NCI-H2029 treated with DMSO at 0.1 percent for 48 hours (cell line): ENCODE measurements at places on chromosomes 7 and 10.
A peak's percentile ranks its signal among the peaks of the same experiment; 100 is the strongest.

- peak; percentile 12 for DNase-seq
Measured at GRCh38 chr7:95686109-95686508, 86.2 kb upstream of the DYNC1I1 start.

- no peak for DNase-seq
Measured at GRCh38 chr10:113999531-113999930, 44.1 kb upstream of the ADRB1 start.

DNA sequence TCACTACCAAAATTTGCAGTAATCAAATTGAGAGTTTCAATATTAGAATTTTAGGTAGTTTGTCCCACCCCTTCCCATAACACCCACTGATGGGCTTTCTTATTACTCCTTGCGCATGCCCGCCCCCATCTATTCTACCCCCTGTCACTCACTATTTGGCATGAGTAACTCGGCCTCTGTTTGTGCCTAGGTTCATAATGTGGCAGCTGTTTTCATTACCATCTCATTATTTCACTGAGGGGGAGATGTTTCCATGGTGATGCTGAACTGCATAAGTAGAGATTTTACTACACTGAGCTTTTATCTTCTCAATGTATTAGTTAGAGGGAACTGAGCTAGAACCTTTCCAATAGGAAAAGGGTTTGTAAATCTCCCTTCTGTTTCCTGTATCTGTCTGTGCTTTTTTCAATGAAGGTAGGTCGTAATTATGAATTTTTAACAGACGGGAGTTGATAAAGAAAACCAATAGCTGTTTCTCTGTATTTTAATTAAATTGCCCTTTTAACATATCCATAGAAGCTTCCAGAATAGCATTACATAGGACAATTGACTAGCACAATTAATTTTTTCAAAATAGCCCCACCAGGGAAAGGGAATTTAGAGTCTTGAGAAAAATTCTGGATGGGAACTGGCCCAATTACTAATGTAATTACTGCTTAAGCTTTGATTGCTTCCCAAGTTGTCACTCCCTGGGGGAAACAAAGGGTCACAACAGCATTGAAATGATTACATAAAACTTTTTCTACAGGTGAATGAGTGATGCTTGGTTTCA is 33.4 kb downstream of the PRPS1L1 start:
- no peak for DNase-seq

DNA sequence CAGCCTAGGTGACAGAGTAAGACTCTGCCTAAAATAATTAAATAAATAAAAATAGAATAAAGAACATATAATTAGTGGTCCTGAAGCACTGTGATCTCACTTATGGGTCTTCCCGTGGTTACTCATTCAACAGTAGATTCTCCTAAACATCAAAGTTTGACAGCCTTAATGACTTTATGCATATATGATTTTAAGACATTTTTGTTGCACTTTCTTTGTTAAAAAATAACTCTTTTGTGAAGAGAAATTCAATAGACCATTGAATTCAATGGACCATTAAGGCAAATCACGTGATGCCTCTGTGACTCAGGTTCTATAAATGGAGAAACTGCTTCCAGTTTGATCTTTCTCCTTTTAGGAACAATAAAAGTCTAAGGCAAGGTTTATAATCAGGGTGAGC is 59.6 kb downstream of the ATOH7 start:
- DNase-seq: no peak

DNA sequence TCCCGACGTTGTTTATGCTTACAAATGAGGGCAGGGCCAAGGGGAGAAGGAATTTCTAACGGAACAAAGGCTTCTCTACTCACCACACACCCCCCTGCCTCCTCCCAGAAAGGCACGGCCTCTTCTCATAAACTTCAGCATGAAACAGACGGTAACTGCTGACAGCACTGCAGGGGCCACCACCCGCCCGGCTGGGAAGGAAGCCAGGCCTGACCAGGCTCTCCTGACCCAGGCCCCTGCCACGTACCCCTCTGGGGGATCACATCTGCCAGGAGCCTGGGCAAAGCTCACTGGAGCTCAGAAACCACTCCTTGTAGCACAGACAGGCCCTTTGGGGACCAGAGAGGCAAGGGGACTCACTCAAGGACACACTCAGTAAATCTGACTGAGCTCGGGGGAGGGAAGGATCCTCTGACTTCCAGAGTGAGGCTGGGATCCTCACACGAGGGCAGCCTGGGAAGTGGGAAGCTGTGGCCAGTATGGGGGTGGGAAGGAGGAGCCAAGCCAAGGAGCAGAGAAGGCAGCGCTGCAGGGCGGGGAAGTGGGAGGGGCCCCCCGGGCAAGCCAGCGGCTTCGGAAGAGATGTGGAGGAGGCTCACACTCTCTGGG is 46.1 kb downstream of the ZCCHC24 start:
- DNase-seq: no peak

DNA sequence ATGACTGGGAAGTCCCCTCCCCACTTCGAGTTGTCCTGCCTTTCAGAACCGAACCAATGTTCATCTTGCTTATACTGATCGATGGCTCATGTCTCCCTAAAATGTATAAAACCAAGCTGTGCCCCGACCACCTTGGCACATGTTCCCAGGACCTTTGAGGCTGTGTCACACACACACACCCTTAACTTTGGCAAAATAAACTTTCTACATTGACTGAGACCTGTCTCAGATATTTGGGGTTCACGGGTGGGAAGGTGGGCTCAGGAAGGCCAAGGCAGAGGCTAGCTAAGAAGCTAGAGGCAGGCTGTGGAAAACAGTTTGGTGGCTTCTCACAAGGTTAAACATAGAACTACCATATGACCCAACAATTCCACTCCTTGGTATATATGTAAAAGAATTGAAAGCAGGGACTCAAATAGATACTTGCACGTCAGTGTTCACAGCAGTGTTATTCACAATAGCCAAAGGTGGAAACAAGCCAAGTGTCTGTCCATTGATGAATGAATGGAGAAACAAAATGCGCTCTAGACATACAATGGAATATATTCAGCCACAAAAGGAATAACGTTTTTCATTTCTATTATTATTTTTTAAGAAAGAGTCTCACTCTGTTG is 15.4 kb downstream of the PRF1 start:
- DNase-seq: no peak

- no peak for DNase-seq
Measured at GRCh38 chr7:49643736-49644135, 129.7 kb upstream of the VWC2 start.

DNA sequence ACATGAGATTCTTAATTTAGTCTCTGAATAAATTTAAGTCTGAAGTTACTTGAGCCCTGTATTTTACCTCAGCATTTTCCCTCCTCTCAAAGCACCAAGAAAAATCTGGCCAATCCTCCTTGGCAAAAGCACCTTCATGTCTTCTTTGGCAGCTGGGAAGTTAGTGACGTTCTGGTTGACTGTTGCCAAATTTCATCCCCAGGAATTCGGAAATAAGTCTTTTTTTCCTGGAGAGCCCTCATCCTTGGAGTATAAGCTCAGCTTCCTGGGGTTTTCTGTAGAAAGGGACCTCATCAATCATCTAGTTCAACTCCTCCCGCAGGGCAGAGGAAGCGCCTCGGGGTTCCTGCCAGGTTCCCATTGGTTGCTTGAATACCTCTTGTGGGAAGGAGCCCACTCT is 377.6 kb downstream of the PHTF2 start:
- DNase-seq: no peak

- no peak for DNase-seq
Measured at GRCh38 chr7:148232784-148233183, 357.8 kb upstream of the C7orf33 start.

GRCh38 chr10:454860-455259 is 234.6 kb downstream of the DIP2C start:
- DNase-seq: no peak

GRCh38 chr7:129896568-129897382 is 56.0 kb downstream of the UBE2H start:
- DNase-seq: no peak

GRCh38 chr7:44673324-44673723 is 66.9 kb downstream of the OGDH start:
- DNase-seq: no peak

DNA sequence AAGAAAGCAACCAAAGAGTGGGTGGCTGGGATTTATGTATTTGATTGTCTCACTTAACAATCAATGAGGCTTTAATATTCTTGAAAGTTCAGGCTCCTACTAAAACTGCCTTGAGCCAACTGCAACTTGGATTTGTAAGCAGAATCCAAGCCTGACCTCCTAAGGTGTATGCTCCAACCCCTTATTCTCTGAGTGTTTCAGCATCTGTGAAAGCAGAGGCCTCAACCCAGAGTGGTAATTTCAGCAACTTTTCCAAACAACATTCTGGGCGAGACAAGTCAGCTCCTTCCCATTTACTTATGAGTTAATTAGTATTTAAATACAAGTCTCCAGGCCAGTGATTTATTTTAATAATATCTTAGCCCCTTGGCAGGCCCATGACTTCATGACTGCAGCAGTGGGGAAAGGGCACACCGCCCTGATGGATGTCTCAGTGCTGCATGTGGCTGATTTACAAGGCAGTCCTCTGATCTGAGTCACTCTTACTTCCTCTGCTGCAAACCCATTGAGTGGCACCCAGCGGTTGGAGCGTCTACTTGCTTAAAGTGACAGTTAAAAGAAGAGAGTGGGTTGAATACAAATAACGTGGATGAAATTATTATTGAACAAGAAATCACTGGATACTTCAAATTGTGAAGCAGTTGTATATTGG is 209.1 kb downstream of the TRIL start:
- DNase-seq: no peak

GRCh38 chr7:43808410-43808809 is 49.9 kb downstream of the BLVRA start:
- DNase-seq: no peak

DNA sequence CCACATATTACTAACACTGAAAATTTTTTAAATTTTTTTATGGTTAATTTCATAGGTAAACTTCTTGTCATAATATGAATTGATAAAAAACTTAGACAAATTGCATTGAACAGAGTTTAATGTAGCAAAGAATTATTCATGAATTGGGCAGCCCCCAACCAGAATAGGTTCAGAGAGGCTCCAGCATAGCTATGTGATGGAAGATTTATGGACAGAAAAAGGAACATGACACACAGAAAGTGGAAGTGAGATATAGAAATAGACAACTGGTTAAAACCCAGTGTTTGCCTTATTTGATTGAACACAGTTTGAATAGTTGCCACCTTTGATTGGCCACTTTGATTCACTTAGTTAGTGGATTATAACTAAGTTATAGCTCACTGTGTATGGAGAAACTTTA is 87.2 kb downstream of the AHR start:
- DNase-seq: no peak

DNA sequence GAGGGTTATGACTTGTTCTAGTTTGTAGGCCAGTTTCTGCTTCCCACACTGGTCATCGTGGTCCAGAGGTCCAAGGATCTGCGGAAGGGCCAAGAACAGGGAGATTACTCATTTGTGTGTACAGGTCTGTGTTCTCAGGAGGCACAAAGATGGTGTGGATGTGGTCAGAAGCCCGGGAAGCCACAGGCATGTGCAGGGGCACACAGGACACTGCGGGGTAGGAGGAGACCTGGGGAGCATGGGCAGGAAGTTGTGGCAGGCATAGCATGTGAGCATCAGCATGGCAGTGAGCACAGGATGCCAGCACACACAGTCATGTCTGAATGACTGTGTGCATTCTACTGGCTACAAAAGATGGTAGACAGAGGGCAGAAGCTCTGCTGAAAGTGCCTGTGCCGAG is 445.8 kb downstream of the PLXNA4 start:
- no peak for DNase-seq

GRCh38 chr10:112649822-112650152 is 202.8 kb downstream of the VTI1A start:
- DNase-seq: no peak

DNA sequence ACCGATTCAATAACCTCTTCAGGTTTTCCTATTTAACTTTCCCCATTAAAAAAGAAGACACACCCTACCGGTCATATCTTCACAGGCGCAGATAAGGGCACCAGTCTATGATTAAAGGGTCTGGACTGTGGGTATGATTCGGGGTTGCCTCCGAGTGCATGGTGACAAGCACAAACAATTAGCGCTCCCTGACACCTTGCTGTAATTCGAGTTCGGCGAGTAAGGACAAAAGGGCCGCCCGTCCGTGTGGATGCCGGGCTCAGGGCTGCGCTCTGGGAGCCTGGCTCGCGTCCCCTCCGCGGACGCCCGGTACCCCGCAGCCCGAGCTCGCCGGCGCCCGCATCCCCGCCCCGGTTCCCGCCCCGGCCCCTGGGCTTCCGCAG is 111.9 kb upstream of the RHEB start:
- DNase-seq: peak; percentile 40

- no peak for DNase-seq
Measured at GRCh38 chr7:129401228-129401966, 32.8 kb upstream of the STRIP2 start.

- DNase-seq: no peak
Measured at GRCh38 chr7:156176039-156176438, 363.8 kb upstream of the SHH start.

- no peak for DNase-seq
Measured at GRCh38 chr10:33252794-33253203, 81.7 kb downstream of the NRP1 start.

- DNase-seq: no peak
Measured at GRCh38 chr10:91879515-91880170, 29.6 kb downstream of the FGFBP3 start.

DNA sequence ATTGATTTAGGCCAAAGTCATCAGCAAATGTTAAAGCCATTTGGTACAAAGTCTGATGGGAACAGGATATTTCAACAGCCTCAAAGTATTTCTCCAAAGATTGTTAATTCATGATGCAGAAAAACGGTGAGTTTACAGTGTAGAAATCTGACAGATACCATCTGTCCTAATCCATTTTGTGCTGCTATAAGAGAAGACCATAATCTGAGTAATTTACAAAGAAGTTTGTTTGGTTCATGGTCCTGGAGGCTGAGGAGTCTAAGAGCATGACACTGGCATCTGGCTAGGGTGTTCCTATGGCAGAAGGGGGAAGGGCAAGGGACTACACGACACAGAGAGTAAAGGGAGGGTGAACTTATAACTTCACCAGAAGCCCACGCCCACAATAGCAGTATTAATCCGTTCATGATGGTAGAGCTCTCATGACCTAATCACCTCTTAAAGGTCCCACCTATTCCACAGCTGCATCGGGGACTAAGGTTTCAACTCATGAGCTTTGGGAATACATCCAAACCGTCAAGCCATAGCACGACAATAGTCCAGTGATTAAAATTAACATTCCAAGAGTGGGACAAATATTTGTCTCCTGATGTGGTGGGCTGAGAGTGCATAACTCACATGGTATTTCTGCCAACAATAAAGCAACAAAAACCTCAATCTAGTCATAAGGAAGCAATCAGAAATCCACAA is 298.6 kb upstream of the AKR1E2 start:
- DNase-seq: no peak

- DNase-seq: no peak
Measured at GRCh38 chr7:135770139-135770710, 21.6 kb upstream of the FAM180A start.

DNA sequence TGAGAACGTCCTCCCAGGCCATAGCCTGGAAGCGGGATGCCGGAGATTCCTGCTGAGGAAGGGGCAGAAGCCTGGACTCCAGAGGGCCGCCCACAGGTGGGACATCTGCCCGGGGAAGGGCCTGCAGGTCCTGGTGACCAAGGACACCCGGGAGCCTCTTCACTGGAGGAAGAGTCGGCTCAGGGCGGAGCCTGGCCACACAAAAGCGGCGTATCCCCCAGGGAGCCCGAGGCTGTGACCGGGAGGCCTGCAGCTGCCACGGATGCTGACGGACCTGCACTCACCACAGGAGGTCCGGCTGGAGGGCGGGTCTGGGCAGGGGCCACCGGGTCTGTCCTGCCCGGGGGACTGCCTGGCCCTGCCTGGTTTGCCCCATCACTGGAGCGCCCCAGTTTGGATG is 15.5 kb upstream of the ADGRA1 start:
- no peak for DNase-seq
